ENCODE measurements at places on chromosomes 2 and 18.

DNA sequence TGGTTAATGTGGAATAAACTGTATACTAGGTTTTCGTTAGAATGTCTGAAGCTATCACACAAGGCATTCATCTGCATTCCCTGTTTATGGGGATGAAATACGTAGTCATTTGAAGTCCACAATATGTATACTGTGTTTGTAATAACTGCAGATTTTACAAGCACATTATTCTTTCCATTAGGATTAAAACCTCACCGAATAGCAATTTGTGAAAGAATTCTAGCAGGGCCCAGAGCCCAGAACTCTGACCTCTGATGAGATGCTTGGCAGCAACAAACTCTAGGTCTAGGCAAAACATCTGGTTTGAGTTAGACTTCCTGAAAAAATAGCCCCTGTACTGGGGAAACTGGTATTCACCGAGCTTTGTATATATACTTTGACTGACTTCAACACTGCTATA is 158.2 kb downstream of the SRBD1 start:
- no peak for DNase-seq

GRCh38 chr18:75204269-75204731 is 4.6 kb downstream of the PTGR3 start:
- no peak for DNase-seq

GRCh38 chr2:7951490-7951889 is 730.4 kb upstream of the ID2 start:
- DNase-seq, result no peak

DNA sequence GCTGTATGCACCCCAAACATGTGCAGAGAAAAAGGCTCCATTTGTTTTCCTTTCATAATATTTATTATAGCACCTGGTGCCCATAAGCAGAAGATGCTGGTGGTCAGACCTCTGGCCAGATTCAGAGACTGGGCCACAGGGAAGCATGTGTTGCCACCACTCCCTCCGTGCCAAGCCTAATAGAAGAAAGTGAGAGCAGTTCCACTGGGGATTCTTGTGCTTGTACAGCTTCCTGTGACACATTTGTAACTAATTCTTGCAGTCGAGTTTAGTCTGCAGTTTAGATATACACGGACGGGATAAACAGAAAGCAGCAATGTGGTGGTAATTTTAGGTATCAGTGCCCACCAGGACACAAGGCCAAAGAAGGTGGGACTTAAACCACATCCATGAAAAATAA is 135.4 kb upstream of the PIEZO2 start:
- no peak for DNase-seq

DNA sequence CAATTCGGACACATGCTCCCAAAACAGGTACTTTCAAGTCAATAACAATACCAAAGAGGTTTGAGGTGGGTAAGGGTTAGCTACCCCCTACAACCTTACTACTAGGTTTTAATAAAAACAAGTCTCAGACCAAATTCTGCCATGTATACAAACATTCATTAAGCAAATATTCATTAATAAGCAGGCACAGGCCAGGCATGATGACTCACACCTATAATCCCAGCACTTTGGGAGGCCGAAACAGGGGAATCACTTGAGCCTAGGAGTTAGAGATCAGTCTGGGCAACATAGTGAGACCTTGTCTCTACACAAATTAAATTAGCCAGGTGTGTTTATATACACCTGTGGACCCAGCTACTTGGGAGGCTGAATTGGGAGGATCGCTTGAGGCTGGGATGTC is 11.7 kb upstream of the ELAC1 start:
- DNase-seq, result no peak

DNA sequence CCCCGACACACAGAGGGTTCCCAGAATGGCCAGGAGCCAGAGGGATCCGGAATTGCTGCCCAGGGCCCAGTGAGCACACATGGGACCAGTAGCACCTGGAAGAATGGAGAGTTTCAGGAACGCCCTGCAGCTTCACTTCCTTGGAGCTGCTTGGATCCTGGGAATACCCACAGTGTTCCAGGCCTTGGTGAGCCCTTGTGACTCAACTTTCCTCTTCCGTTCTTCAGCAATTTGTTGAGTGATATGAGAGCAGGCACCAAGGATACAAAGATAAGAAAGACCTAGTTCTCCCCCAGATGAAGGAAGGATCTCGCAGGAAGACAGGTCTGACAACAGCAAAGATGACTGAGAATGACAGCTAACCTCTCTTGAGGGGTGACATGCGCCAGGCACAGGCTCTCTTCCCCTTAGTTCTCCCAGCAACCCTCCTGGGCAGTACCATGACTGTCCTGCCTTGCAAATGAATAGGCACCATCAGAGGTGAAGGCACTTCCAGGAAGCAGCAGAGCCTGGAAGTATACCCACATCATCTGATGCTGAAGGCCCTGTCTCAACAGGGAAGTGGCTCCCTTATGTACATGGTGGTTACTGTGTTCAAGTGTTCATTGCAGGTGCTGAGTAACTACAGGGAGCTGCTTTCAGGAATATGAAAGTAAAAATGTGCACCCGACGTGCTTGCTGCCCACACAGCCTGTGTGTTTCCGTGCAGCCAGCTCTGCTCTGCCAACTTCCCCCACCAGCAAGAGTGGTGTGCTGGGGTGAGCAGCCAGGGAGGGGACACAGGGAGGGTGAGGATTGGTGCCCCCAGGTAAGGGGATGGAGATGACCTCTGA is 116.2 kb downstream of the STPG4 start:
- DNase-seq, result peak; percentile 71

DNA sequence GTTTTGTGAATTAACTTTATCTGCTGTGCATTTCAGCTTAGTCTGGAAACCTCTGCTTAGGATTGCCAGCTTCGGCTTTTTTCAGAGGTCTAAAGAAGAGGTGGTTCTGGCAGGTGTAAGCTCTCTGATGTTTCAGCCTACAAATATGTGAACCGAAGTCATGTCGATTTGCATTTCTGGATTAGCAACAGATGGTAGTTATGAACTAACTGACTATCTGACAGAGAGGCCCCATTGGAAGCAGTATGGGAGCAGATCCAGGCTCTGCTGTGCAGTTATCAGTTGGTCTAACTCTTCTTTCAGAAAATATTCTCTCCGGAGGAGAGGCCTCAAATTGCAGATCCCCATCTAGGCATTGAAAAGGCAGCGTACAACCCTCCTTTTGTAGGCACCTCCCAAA is 32.7 kb upstream of the SPRED2 start:
- no peak for DNase-seq

- no peak for DNase-seq
Measured at GRCh38 chr18:45588376-45589355, 26.6 kb upstream of the SLC14A2 start.

DNA sequence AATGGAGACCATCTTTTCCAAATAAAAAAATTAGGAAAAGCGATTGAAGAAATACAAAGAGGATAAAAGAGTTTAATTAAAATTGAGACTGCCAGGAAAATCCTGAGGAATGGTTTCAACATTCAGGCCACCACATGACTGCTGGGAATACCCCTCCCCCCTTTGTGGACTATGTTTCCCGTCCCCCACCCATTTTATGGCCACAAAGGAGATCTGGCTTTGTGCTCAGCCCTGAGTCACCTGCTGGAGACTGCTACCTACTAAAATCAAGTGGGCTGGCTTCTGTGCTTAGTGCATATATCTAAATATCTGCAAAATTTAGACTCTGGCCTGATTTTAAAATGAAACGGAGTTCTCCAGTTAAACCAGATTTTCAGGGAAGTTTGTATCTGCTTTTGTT is 10.1 kb downstream of the RND3 start:
- DNase-seq, result no peak

GRCh38 chr2:157182204-157182709 is 75.2 kb upstream of the GALNT5 start:
- DNase-seq, result no peak

GRCh38 chr2:104938231-104938941 is 84.5 kb downstream of the POU3F3 start:
- DNase-seq, result peak; percentile 82

DNA sequence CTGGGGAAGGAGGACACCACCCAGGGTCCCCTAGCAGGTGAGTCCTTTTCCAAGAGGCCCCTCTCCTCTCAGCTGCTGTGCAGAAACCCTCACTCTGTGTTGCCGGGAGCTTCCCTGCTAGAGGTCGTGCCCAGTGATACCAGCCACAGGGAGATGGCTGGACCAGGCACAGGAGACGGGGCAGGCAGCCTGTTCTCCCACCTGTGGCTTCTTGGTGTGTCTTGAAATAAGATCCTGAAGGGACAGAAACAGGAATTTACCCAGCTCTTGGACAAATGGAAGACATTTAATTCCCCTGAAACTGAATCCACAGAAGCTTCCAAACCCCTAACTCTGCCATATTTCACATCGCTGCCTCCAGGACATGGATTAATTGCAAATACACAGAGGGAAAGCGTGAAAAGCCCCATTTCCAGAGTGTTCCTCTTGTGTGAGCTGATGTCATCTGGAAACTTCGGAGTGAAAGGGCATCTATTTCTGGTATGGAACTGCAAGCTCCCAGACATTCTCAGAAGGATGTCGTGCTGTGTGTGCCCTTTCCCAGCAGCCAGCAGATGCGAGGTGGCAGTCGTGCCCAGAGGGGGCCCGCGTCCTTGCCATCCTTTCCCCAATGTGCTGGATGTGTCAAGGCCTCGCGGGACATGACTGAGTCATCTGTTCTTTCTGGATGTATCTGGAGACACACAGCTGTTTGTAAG is 177.7 kb downstream of the SEPTIN10 start:
- DNase-seq, result no peak

- DNase-seq, result no peak
Measured at GRCh38 chr2:11019614-11020013, 107.9 kb downstream of the KCNF1 start.

Measured in putamen (tissue), 1 donor.